Left colon (tissue), 2 donors: ENCODE measurements at places on chromosomes 16 and 17. TPM values are rescaled to one million over a fixed set of nuclear protein-coding genes. Genes with fewer than 3 reads are reported as not detected.
A peak's percentile ranks its signal among the peaks of the same experiment; 100 is the strongest.

Gene PRRT2
- total RNA-seq = 2.0 TPM

Gene KRT27
- total RNA-seq = 0.36 TPM

Gene USB1
- total RNA-seq = 43.8 TPM

Gene C16orf46
- 0.58 TPM for total RNA-seq

Gene ICAM2
- 6.9 TPM for total RNA-seq

Gene SLC47A1
- total RNA-seq = 1.2 TPM

DNA sequence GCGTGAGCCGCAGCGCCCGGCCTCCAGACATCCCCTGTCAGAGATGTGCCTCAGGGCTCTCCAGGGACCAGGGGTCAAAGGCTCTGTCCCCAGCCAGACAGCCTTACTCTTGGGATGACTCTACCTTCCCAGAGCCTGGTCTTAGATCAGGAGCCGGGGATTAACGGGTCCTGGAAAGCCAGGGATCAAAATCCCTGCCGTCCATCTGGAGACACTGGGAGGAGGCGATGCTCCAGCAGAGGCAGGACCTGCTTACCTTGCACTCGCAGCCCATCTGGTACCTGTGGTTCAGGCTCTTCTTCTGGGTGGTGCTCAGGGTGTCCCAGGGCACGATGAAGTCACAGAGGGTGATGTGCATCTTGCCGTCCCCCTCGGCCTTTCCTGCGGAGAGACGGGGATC is 16.7 kb upstream of the USP36 start:
- no peak for DNase-seq

DNA sequence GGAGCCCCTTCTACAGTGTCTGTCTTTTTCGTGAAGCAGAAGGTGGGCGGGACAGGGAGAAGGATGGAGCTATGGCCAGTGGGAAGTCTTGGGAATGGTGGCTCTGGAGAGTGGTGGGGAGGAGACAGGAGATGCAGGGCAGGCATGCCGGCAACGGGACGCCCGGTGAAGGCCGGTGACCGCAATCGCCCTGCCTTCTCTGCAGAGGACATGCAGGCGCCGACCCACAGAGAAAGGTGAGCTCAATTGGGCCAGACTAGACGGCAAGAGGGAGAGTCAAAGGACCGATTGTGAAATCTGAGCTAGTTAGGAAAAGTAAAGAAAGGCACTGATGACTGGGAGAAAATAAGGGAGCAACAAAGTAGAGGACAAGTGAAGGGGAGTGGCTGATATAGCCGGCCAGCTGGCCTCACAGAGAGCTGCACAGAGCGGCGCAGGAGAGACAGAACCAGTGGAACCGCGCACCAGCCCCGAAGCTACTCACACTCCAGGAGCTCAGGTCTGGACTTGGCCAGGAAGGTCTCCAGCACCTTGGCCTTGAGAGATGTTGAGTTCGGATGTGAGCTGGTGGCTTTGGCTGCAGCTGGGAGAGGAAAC is 18.9 kb downstream of the TRIM25 start:
- no peak for DNase-seq

- no peak for DNase-seq
Measured at GRCh38 chr17:3910420-3911270, 5.6 kb downstream of the P2RX1 start.

DNA sequence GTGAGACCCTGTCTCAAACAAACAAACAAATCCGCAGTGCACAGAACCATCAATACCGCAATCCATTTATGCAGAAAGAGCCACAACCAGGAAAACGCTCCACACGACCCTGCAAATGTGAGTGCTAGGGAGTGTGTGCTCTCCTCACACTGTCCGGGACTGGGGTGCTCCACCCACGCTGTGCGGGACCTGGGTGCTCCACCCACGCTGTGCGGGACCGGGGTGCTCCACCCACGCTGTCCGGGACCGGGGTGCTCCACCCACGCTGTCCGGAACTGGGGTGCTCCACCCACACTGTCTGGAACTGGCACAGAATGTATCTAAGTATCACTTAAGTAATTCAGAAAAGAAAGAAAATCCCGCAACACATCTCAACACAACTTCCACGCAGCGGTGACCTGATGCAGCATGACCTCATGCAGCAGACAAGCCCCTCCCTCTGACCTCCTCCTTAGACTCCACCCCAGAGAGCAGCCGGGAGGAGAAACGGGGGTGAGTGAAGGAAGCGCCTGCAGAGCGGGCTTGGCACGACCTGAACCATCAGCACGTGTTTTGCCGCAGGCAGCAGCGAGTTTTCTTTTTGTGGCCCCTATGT is 38.5 kb downstream of the ZNF276 start:
- DNase-seq = no peak

- no peak for DNase-seq
Measured at GRCh38 chr16:82523815-82524214, 103.0 kb upstream of the CDH13 start.

DNA sequence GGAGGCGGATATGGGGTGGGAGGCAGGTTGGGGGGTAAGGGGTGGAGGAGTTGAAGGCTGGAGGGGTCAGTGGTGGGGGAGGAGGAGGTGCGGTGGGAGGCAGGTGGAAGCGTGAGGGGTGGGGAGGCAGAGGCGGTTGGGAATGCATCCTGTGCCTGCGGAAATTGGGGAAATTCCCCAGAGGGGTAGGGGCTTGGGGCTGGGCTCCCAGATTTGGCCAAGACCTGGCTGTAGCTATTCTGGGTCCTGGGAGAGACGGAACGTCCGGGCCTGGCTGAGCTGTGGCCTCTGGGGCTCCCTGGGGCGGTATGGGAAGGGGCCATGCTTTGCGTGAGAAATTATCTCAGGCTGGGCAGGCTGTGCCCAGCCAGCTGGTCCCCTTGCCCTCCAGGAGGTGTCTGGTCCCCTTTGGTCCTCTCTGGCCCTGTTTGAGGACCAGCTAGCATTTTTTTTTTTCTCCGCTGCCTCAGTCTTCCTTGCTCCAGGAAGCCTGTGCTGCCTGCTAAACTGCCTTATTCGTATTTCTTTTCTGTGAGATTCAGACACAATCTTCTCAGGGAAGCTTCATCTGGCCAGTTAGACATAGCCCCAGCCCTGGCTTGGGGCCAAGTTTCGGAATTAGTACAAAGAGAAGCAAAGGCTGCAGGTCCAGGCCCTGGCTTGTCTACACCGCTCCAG is 7.3 kb upstream of the TRPV2 start:
- DNase-seq = peak; percentile 78

DNA sequence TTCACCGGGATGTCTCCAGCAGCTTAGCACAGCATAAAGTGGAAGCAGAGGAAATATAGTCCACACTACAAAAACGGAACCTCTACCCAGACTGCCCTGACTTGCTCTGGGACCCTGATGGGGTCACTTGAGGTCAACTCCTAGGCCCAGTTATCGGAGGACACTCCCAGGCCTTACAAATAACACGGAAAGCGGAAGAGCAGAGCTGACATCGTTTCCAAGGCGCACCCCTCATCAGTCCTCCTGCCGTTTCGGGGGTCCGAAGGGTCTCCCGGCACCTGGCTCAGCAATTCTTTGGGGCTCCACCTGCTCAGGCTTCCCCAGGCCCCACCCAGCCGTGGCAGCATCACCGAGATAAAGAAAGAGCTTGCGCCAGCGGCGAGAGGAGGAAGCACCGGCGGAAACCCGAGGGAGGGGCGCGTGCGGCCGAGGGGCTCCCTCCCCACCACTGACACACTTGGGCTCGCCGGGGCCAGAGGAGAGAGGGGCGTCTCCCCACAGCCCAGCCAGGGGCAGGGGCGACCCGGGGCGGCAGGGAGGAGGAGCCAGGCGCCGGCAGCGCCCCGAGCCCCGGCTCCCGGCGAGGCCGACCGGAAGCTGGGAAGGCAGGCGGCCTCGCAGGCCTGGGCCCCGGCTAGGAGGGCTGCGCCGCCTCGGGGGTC is 727 bp downstream of the CORO7 start:
- DNase-seq = peak; percentile 73

DNA sequence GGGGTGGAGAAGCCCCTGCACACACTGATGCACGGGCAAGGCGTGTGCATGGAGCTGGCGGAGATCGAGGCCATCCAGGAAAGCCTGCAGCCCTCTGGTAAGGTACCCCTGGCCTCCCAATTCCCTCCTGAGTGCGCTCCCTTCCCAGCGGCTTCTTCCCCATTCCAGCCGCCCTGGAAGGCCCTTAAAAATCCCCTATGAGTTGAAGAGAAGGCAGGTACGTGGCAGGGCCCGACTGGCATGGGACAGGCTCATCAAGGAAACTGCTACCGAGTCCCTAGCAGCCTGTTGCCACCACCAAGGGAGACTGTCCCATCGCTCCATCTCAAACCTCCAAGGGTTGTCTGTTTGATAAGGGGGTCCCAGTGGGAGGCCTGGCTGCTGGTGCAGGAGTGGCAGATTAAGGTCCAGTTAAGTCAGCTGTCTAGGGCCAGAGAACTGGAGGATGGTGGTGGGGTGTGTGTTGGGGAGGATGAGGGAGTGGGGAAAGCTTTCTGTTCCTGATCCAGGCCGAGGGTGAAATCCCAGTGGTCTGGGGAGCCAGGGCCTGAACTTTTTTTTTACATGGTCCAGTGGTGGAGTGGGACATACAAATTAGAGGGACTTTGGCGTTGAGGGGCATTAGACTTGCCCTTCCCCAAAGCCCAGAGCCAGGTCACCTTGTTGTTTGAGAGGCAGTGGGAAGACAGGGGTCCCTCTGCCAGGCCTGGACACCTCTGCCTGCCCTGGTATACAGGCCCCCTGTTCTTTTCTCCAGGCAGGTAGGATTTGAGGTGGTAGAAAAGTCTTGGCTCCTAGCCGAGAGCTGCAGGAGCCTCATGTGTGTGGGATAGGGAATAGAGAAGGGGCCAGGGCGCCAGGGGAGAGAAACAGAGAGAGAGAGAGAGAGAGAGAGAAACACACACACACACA is 994 bp downstream of the IGFBP4 start:
- DNase-seq = no peak

- peak; percentile 34 for DNase-seq
Measured at GRCh38 chr16:82655072-82655714, 28.4 kb downstream of the CDH13 start.

DNA sequence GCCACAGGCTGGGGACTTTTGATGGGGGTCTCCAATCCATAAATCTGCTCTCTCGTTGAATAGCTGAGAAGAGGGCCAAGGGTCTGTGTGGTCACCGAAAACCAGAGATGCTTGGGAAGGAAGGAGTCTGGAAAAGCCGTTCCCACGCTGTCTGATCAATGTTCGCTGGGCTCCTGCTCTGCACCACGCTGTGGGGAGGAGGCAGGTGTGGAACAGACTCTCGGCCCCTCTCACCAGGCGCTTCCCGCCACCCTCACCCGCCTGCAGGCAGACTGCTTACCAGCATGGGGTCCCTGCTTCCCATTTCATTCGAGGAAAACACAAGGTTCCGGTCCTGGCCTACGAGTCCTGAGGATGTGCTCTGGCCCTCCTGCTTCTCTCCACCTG is 702 bp upstream of the ALDH3A1 start:
- DNase-seq = no peak

- DNase-seq = no peak
Measured at GRCh38 chr17:49674507-49674906, 3.4 kb downstream of the SPOP start.

GRCh38 chr16:25020112-25020631 is 5.0 kb upstream of the ARHGAP17 start:
- DNase-seq = no peak

- DNase-seq = peak; percentile 3
Measured at GRCh38 chr17:82930043-82930923, 90.5 kb upstream of the ZNF750 start.

GRCh38 chr17:6623941-6624340 is 16.6 kb downstream of the KIAA0753 start:
- no peak for DNase-seq

DNA sequence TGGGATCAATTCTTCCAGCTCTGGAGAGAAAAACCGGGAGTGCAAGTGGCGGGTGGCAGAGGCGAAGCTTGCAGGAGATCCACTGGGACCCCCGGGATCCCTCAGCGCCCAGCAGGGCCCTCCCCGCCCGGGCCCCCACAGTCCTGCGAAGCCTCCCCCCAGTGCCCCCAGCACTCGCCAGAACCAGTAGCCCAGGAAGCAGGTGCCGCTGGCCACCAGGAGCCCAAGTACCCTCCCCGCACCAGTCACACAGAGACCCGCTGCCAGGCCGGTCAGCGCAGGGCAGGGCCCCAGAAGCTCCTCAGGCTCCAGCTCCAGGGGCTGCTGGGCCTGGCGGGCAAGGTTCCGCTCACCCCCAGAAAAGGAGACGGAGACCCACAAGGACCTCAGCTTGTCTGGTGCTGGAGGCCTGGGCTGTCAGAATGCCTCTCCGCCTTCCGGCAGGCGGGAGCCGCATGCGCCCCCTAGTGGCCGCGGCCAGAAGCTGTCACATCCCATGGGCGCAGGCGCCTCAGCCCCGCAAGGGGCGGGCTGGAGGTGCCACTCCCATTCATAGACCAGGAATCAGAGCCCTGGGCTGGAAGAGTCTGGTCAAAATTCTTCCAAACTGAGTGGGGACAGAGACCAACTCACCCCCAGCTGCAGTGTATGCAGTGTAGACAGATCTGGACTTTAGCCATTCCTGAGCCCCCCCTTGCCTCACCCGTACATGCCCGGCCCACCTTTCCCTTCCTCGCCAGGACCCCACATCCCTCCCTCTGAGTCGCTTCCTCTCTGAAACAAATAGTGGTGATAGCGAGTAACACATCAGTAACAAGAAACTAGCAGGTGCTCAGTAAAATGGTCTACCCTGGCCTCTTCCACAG is 1002.3 kb downstream of the KCNJ18 start:
- DNase-seq = no peak
